Renal cortical epithelial cell (primary cell): ENCODE measurements at places on chromosomes 12 and 14. TPM values are rescaled to one million over a fixed set of nuclear protein-coding genes. Genes with fewer than 3 reads are reported as not detected.

DNA sequence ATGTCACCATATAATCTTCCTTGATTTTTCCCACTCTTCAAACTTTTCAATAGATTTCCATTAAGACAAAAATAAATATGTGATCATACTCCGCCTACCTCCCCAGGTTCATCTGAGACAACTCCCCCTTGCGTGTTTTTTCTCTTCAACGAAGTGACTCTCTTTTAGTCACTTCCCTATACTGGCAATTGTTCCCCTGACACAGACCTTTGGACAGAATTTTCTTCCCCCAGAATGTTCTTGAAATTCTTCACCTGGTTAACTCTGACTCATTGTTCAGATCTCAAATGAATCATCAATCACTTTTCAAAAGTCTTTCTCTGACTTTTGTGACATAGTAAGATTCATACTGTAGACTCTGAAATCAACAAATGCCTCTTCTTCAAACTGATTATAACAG, 727.3 kb upstream of the LMO3 start:
- peak; percentile 81 for DNase-seq

- no peak for DNase-seq
Observed at GRCh38 chr12:52010692-52011601, 4.2 kb downstream of the TAMALIN start.

GRCh38 chr12:110203546-110203945, 77.5 kb upstream of the ATP2A2 start:
- DNase-seq = no peak

VRTN gene
- total RNA-seq = not detected in 2 replicates

GRCh38 chr12:116765271-116765670, 27.2 kb downstream of the RNFT2 start:
- DNase-seq = peak; percentile 79

KRT81 gene
- 48.3 TPM in 1 of 2 replicates, not detected in the other for total RNA-seq

DNA sequence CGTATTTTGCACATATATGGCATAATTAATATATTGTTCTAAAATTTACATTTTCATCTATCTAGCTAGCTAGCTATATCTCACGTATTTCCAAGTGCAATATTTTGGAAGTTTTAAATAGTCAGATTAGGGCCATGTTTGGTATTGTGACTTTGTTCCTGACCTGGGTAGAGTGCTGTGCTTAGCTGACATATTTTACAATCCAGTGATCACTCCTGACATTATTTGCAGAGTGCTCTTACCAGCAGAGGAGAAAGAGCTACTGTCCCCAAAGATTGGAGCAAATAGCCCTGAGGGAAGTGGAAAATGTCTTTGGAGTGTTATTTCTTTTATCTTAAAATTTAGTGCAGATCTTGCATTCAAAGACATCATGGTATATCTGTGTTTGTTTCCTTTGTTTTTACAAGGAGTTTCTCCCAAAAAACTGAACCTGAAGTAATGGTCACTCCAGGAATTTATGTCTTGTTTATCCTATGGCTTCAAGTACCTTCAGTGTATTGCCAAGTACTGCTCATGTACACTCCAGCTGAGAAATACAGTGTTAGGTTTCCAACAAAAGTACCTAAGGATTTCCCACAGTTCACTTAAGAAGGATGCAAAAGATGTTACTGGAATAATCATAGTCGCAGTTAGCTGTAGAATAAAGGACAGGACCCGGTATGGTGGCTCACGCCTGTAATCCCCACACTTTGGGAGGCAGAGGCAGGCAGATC, 49.4 kb upstream of the PSMA6 start:
- DNase-seq = no peak

GRCh38 chr12:108642269-108642870, 8.7 kb upstream of the SELPLG start:
- DNase-seq = no peak

LMNTD1 gene
- not detected in 2 replicates for total RNA-seq

GRCh38 chr12:109775172-109775881, 57.9 kb downstream of the TRPV4 start:
- peak; percentile 40 for DNase-seq

- DNase-seq = no peak
Observed at GRCh38 chr14:77108753-77109152, 10.7 kb downstream of the CIPC start.

DNA sequence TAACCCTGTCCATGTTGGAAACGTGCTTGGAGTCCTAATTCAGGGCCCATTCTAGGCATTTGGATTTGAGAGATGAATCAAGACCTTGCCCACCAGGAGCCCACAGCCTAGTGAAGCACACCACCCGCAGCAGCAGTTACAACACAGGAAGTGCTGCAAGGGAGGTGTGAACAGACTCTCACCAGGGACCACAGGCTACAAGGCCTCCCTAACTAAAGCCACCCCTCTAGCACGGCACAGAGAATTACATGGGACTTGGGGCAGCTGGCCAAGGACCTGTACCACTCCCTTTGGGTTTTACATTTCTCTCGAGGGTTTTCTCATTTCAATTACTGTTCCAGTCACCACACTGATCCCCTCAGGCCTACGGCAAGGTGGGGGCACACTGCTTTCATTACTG, 49.5 kb upstream of the FOXN3 start:
- no peak for DNase-seq

GRCh38 chr14:94975366-94975765, 182.0 kb downstream of the DICER1 start:
- no peak for DNase-seq

DNA sequence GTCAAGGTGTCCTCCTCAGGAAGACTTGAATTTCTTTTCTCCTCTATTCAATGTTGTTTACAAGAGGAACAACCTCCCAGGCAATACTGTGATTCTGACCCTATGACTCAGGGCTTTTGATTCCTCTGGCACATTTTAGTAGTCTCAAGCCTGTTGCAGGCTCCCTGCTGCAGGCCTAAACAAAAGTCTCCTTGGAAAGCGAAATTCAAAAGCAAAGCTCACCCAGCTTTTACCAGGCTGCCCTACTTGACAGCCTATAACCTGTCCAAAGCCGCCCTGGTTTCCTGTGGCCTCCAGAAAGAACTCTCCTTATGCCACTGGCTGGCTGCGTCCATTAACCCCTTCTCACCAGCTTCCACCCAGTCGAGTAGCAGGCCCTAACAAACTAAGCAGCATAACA, 11.6 kb downstream of the FGD6 start:
- peak; percentile 95 for DNase-seq

ERP27 gene
- total RNA-seq = 0.75 and 2.8 TPM in 2 replicates

RERG gene
- 4.1 TPM in 1 of 2 replicates, not detected in the other for total RNA-seq

ANO4 gene
- 2.1 and 4.0 TPM in 2 replicates for total RNA-seq

GRCh38 chr12:74286254-74286653, 251.4 kb upstream of the ATXN7L3B start:
- no peak for DNase-seq

DNA sequence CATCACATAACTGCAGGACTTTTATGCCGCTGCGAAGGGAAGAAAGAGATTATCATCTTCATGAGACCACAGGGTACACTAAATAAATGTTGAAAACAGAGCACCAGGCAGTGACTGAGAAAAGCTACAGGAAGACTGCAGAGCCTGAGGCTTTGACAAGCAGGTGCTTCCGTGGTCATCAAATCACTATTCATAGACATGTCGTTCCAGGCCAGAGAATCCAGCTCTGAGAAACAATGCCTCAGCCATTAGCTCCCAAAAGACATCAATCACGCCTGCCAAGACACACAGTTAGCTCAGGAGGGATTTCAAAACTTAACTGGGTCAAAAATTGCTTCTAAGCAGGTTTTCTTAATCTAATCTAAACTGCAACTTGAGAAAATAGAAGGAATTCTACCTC, 47.2 kb upstream of the GARIN6 start:
- DNase-seq = peak; percentile 73

- DNase-seq = no peak
Observed at GRCh38 chr12:121766290-121767039, 27.0 kb downstream of the RHOF start.

GRCh38 chr12:1102791-1103450, 111.9 kb downstream of the ERC1 start:
- DNase-seq = no peak

GNG2 gene
- 0.52 and 2.8 TPM in 2 replicates for total RNA-seq

DBX2 gene
- total RNA-seq = not detected in 2 replicates

TAS2R9 gene
- 0.35 TPM in 1 of 2 replicates, not detected in the other for total RNA-seq

DNA sequence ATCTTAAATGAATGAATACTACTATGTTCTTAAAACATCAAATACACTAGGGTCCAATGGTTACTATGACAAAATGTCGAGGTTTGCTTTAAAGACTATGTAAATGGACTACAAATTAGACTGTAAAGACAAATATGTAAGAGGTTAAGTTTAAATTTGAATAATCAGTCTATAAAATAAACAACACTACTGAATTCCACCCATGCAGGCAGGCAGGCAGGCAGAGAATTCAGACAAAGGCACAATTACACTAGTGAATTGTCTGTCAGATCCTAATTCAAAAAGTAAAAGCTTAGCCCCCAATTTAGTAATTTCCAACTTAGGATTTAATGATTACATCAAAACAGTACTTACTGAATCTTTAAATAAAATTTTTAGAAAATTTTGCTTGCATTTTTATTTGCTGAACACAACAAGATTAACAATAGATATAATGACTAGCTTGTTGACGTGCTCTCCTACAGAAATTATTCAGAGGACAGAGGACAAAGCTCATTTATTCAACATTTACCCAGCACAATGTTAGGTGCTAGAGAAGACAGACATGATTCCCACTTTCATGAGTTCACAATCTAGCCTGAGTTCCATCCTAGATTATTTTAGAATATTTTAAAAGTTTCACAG, 97.4 kb downstream of the CDK17 start:
- no peak for DNase-seq

DNA sequence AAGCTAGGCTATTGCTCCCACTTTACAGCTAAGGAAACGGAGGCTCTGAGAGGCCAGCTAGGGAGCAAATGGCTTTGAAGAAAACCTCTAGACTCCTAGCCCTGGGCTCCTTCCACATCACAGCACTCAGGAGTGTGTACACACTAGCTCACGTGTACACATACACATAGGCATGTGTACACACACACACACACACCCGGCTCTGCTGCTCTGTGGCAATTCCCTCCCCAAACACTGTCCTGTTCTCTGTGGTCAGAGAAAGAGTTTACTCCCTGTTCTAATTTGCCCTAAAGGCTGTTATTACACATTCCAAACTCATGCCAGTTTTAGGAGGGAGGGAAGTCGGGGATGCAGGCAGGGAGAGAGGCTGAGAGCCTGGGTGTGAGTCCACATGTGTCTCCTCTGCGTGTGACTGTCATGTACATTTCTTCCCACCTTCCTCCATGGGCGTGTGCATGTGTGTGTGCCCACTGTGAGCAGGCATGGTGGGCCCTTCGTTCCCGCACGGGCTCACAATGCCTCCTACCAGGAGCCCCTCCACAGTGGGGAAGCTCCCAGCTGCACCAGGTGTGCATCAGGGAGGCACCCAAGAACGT, 14.2 kb downstream of the TRPV4 start:
- DNase-seq = peak; percentile 68

DNA sequence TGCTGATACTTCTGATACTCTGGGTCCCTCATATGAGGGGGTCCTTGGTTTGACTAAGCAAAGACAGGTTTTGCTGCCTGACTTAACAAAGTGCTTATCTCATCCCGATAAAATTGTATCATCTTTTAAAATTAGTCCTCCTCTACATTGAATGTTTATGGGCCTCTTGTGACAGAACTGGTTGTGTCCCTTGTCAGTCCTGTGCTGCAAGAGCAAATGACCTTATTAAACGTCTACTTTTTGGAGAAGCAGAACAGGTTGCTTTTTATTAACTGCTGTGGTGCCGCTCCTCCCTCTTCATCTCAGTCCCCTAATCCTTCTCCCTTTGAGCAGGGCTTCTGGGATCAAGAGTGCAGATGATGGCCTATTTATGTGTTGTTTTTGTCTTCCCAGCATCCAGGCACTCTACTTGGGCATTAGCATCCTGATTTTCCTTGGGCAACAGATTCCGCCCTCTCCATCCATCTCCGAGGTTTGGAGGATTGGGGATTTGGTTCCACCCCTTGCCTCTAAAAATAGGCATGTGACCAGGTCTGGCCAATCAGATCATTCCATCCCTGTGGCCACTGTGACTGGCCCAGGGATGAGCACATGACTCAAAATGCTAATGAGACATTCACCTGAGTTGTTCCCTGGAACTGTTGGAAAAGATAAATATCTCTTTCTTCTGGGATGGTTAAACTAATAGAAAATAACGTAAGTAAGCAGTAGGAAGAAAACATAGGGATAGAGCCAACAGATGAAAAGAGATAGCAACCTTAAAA, 2.9 kb upstream of the DENR start:
- DNase-seq = no peak

DNA sequence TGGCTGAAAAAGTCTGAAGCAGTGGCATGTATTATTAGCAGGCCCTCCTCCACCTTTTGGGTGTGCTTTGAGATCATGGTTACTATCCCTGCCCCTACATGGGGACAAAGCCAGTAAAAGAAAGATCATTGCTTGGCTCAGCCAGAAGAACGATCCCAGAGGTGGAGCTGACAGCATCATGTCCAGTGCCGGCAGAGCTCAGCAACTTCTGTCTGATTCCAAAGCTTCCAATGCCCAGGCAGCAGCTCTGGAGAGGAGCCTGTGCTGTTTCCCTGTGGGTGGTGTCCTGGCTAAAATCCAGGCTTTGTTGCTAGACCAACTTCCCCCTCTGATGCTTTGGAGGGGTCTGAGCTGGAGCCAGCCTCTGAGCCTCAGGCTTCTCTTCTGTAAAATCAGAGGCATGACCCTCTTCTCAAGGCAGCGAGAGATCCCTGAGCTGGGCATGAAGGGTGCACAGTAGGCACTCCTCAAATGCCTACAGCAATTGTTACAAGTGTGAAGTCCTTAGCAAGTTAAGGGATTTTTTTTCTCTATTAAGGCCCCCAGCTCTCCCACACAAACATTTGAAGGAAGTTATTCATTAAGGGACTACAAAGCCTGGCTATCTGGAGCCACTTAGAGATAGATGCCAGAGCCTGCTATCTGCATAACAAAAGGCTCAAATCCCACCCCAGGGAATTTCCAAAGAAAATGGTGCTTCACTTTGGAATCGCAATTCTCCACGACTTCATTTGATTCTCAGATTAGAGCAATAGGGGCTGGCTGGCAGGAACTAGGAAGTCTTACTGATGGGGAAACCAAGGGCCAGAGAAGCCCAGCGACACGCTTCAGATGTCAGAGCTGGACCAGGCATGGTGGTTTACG, 10.9 kb upstream of the GSC start:
- no peak for DNase-seq

DNA sequence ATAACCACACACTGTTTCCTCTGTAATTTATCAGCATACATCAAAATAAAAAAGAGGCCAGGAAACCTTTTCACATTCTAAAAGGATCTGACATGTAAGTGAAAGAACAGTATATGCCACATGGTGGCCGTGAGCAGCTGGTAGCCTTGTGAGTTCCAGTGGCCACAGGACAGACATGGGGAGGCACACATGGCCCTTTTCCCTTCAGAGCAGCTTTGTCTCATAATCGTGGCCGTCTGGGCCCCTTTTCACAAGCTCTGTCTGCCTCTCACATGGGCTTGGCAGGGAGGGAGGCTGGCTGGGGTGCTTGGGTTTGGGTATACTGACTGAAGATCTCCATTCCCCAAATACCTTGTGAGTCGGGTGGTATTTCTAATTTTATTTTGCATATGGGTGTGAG, 1.5 kb upstream of the ZDHHC22 start:
- DNase-seq = no peak

- peak; percentile 73 for DNase-seq
Observed at GRCh38 chr12:67433385-67434175, 164.4 kb downstream of the CAND1 start.

GRCh38 chr12:112599871-112600270, 181.1 kb downstream of the PTPN11 start:
- no peak for DNase-seq

- DNase-seq = no peak
Observed at GRCh38 chr12:113638460-113638775, 166.7 kb upstream of the LHX5 start.
